ENCODE measurements at places on chromosomes 1 and 21.

- H3K36me3 ChIP-seq: no peaks in the 10 kb centered on the region
- no peak overlapping the region for H3K27ac ChIP-seq
- no peak for DNase-seq
- H3K4me1 ChIP-seq: no peaks in the 10 kb centered on the region
- H3K27me3 ChIP-seq: no peaks in the 10 kb centered on the region
These were observed 184.6 kb downstream of the TGFB2 start for GRCh38 chr1:218529646-218530300.

- H3K27me3 ChIP-seq: no peaks in the 10 kb centered on the region
- no peak overlapping the region for H3K27ac ChIP-seq
- no peaks in the 10 kb centered on the region for H3K36me3 ChIP-seq
- no peaks in the 10 kb centered on the region for H3K4me1 ChIP-seq
- no peak overlapping the region for H3K4me3 ChIP-seq
- DNase-seq: no peak
These were observed 42.0 kb downstream of the ZBTB18 start for GRCh38 chr1:244092964-244093638.

- H3K27me3 ChIP-seq: no peaks in the 10 kb centered on the region
- DNase-seq: no peak
- H3K4me3 ChIP-seq: no peak overlapping the region
- peaks cover 15% of the 10 kb centered on the region for H3K4me1 ChIP-seq
These were observed 99.7 kb downstream of the JAK1 start for GRCh38 chr1:64866689-64867088.

- H3K4me1 ChIP-seq: no peaks in the 10 kb centered on the region
- no peak overlapping the region for H3K4me3 ChIP-seq
- H3K27me3 ChIP-seq: no peaks in the 10 kb centered on the region
- no peaks in the 10 kb centered on the region for H3K36me3 ChIP-seq
- H3K27ac ChIP-seq: no peak overlapping the region
These were observed 11.4 kb upstream of the CLDN14 start for GRCh38 chr21:36491209-36491910.

GRCh38 chr1:222898191-222898527, 83.3 kb downstream of the DISP1 start:
- no peak overlapping the region for H3K27ac ChIP-seq
- no peak overlapping the region for H3K4me3 ChIP-seq
- H3K4me1 ChIP-seq: no peaks in the 10 kb centered on the region
- H3K36me3 ChIP-seq: no peaks in the 10 kb centered on the region
- H3K27me3 ChIP-seq: no peaks in the 10 kb centered on the region
- DNase-seq: no peak
